Hindlimb muscle (tissue), 1 donor: ENCODE measurements at places on chromosomes 1 and 21.

GRCh38 chr1:70034403-70034802 lies 171.0 kb downstream of the LRRC40 start:
- DNase-seq: peak; percentile 12

GRCh38 chr1:47675721-47676120 lies 237.9 kb downstream of the FOXD2 start:
- no peak for DNase-seq

- DNase-seq: no peak
Measured at GRCh38 chr1:172308577-172308976, 111.9 kb upstream of the C1orf105 start.

DNA sequence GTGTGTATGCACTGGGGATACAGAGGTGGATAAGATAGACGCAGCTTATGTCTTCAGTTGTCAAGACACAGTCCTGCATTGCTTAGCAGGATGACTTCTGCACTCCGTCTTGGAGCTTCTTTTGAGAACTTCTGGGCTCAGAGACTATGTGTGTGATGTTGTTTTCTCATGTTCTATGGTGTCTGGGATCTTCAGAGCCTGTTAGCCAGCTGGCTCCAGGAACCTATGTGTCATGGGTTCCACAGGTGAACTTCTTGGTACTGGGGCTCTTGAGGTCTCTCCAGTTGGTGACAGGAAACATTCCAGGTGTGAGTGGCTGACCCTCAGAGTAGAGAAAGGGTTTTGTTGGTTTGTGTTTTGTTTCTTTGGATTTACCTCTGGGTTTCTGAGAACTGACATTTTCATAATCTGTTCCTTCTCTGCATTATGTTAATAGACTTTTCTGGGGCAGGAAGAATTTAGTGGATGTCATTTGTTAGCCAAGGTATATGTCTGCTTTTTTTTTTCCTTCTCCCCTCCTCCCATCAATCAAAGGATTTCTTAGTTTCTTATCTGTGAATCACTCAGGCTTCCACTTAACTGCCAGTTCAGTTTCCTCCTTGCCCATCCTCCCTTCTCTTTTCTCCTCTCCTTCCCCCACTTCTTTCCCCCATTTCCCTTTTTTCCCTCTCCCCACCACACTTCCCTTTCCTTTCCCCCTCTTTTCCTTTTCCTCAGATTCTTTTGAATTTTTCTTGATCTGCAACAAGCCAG lies 18.1 kb downstream of the FGGY start:
- DNase-seq: no peak

- no peak for DNase-seq
Measured at GRCh38 chr1:220458936-220459335, 69.0 kb upstream of the MARK1 start.

DNA sequence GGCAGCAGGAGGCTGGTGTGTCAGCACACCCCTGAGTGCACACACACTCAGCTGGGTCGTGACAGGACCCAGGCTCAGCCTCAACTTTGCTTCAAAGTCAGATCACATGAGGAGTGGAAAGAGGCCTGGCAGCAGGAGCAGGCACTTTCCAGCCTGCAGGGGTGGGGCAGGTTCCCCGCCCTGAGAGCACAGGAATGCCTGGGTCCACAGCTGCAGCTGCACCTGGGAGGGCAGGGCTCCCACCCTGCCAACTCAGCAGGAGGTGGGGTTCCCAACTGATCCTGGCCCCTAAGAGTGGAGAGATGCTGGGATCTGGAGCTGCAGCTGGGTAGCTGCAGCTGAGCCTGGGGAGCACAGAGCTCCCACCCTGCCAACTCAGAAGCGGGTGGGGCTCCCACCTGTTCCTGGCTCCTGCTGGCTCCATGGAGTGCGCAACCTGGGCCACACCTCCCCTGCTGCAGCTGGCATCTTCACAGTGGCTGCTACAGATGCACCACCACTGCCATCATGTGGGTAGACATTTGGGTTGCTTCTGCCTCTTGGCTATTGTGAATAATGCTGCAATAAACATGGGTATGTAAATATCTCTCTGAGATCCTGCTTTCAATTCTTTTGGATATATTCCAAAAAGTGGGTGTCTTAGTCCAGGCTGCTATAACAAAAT lies 415.4 kb downstream of the TTLL7 start:
- DNase-seq: no peak

- DNase-seq: no peak
Measured at GRCh38 chr1:71630073-71630472, 549.2 kb upstream of the ZRANB2 start.

DNA sequence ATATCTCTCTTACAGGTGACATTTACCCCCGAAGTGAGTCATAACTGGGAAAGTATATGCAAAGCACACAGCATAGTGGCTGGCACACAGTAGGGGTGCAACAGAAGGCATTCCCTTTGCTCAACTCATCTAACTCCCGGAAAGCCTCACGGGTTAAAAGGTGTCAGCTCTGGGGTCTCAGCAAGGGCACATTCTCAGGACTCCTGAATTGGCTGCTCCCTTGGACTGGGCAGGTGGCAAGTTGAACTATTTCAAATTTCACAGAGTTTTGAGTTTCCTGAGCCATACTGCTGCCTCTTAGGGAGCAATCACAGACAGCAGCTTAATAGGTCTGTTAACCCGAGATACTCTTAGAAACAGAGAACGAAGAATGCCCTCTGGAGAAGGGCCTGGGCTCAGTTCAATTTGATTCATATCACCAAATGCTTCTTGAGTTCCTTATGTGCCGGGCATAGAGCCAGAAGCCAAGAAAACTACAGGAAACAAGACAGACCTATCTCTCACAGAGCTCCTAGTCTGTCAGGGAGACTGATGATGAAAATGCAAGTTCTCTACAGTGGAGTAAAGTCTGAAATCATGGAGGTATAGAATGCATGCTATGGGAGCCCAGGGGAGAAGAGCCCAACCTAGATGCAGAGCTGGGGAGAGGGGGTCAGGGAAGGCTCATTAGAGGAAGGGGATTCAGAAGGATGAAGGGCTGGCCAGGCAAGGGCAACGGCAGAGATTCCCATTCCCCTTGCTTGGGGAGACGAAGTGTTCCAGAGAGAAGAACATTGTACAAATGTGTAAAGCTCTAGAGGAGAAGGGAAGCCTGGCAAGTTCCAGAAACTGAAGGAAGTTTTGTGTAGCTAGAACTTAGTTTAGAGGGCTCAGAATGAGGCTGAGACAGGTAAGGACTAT lies 143.9 kb upstream of the HMGB4 start:
- no peak for DNase-seq

- DNase-seq: peak; percentile 63
Measured at GRCh38 chr1:65209005-65209885, 61.2 kb downstream of the AK4 start.

- DNase-seq: no peak
Measured at GRCh38 chr1:29264773-29265389, 28.6 kb downstream of the PTPRU start.

DNA sequence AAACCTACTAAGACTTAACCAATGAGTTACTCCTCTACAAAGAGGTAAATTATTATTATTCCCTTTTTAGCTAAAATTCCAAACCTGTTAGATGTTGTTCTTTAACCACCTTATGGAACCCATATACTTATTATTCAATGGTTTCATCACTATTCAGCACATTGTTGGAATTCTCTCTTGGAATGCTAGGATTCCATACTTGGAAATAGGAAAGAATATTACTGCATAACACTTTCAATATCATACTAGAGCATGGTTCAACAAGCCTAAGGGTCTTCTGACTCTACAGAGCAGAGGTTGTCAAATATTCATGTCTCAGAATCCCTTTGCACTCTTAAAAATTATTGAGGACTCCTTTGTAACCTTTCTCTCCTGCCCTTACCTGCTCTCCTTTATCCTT lies 69.4 kb downstream of the DEGS1 start:
- no peak for DNase-seq

DNA sequence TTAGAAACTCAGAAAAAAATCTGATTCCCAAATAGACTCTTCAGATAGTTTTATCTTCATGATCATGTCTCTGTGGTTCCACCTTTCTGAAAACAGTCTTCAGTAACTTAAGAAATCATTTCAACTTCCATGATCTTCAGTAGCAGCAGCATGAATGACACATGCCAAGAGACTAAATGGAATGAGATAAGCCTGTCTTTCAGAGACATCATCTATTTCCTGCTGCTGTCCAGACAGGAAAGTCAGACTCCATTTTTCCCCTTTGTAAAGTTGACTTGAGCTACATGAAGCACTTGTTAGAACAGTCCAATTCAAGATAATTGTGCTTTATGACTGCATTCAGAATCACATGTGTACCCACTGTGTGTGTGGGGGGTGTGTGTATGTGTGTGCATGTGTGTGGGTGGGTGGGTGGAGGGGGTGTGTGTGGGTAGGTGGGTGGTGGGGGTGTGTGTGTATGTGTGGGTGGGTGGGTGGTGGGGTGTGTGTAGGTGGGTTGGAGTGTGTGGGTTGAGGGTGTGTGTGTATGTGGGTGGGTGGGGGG lies 58.8 kb downstream of the CLIC4 start:
- DNase-seq: no peak

GRCh38 chr1:28577738-28578536 lies 14.1 kb upstream of the RAB42 start:
- no peak for DNase-seq

DNA sequence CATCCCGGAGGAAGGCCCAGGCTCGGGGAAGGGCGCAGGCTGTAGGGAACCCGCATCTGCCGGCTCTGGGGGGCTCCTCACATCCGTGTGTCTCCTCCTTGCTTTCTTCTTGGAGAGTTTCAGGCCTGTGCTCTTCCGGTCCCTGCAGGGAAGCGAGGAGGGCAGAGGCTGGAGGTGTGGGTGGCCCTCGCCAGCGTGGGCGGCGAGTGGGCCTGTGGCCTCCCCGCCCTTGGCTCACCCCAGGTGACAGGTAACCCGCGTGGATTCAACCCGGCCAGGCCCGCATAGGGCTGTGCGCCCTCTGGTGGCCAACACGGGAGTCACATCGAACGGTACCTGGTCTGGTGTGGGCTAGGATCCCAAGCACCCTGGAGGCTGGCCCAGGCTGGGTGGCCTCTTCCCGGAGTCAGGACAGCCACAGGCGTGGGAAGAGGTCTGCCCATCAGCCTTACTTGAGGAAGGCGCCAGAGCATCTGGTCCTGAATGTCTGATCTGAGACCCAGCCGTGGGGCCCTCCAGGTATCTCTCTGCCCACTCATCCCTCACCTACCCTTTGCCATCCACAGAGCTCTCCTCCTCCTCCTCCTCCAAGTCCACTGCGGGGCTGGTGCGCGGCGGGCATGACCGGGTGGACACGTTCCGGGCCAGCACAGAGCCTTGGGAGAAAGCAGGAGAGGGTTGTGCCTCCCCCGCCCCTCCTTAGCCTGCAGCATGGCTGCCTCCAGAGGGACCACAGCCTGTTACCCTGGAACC lies 9.6 kb upstream of the TNFRSF25 start:
- no peak for DNase-seq

GRCh38 chr1:79478160-79478559 lies 471.6 kb upstream of the ADGRL4 start:
- DNase-seq: no peak

DNA sequence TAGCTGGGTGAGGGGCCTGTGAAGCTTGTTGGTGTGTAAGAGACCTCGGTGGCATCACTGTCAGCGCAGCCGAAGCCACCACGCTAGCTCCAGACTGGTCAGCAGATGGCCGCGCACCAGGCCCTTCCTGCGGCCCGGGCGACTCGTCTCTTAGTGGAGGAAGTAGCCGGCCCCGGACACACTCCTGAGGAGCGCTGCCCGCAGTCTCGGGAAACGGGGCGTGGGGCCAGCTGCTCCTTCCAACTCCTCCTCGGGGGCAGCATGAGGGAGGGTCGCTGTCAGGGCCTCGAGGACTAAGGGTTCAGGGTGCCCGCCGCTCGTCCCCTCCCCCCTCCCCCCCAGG lies 20.4 kb downstream of the H3-3A start:
- DNase-seq: peak; percentile 47

GRCh38 chr1:27760426-27760825 lies 12.6 kb upstream of the STX12 start:
- DNase-seq: no peak

DNA sequence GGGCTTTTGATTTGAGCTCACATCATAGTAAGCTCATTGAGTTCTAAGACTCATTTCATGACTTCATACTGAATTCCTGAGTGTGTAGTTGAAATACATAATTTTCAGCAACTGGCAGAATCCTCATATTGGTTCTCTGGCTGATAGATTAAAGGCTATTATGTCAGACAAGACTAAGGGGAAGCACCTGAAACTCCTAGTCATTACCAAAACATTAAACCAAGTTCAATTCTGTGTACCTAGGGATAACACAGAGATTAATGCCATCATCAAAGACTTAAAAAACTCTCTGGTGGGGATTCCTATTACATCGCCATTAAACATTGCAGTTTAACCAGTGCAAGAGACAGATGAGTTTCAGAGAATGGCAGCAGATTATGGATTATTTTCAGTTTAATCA lies 339.1 kb downstream of the PTPRC start:
- DNase-seq: no peak

- DNase-seq: no peak
Measured at GRCh38 chr1:235113183-235113917, 15.3 kb downstream of the TOMM20 start.

GRCh38 chr1:209584231-209584672 lies 738 bp downstream of the CAMK1G start:
- DNase-seq: no peak

DNA sequence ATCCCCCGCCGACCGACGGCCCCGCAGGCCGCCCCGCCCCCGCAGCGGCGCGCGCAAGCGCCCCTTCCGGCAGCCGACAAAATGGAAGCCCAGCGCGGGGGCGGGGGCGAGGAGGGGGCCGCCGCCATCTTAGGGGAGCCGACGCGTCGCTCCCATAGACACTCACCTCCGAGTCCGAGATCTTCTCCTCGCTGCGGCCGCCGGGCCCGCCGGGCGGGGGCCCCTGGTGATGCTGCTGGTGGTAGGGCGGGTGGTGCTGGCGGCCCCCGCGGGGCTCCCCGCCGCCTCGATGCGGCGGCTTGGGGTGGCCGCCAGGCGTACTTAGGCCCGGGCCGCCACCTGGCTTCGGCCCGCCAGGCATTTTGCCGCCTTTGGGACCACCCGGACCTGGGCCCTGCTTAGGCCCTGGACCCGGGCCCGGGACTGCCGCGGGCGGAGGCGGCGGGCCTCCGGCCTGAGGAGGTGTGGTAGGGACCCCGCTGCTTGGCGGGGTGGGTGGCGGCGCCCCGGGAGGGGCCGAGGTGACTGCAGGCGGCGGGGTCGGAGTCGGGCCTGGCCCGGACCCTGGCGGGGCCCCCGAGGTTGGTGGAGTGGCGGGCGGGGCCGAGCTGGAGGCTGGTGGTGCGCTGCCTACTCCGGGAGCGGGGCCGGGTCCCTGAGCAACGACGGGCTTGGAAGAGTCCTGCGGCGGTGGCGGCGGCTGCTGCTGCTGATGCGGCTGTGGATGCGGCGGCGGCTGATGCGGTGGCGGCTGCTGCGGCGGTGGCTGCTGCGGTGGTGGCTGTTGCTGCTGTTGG lies 691 bp downstream of the SFPQ start:
- peak; percentile 91 for DNase-seq

GRCh38 chr1:211708006-211708405 lies 32.6 kb upstream of the NEK2 start:
- no peak for DNase-seq
